Esophagus squamous epithelium (tissue), 5 donors: ENCODE measurements at places on chromosomes 12 and 14.

GRCh38 chr12:123389560-123390351 is 5.8 kb downstream of the KMT5A start:
- DNase-seq, result no peak

GRCh38 chr12:63916561-63917476 is 72.3 kb downstream of the SRGAP1 start:
- no peak for DNase-seq

DNA sequence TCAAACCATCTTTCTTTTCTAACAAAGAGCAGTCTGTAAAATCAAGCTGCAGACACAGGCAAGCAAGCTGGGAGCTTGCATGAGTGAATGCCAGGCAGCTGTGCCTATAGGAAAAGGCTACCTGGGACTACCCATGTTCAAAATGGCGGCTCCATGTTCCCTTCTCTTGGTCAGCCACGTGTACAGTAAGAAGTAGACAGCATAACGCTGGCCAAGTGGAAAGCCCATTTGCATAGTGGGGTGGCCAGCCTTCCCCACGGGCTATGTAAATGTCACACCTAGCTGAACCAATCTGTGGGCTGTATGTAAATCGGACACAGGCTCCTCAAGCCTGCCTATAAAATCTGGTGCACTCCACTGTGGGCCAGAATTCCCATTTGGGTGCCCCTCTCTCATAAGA is 117.1 kb downstream of the SYT10 start:
- DNase-seq, result no peak

GRCh38 chr12:91413581-91414546 is 231.2 kb upstream of the DCN start:
- DNase-seq, result no peak
